ENCODE measurements at places on chromosomes 5 and 9.

DNA sequence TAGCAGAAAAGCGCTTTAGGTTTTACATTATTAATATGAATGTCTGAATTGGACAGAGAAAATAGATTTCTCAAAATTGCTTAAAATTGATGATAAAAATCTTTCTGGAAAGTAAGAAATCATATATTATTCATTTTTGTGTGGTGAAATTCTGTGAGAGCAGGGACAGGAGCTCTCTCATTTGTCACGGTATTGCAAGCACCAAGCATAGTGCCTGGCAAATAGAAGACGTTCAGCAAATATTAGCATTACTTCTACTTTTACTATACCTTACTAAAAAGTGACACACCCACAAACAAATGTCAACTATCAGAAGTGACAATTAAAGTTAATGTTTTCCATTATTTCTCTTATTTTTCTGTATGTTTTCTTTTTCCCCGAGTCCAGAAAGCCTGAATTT, 69.1 kb downstream of the XRCC4 start:
- no peak for DNase-seq

GRCh38 chr9:136619742-136620440, 42.8 kb upstream of the EGFL7 start:
- DNase-seq = no peak

DNA sequence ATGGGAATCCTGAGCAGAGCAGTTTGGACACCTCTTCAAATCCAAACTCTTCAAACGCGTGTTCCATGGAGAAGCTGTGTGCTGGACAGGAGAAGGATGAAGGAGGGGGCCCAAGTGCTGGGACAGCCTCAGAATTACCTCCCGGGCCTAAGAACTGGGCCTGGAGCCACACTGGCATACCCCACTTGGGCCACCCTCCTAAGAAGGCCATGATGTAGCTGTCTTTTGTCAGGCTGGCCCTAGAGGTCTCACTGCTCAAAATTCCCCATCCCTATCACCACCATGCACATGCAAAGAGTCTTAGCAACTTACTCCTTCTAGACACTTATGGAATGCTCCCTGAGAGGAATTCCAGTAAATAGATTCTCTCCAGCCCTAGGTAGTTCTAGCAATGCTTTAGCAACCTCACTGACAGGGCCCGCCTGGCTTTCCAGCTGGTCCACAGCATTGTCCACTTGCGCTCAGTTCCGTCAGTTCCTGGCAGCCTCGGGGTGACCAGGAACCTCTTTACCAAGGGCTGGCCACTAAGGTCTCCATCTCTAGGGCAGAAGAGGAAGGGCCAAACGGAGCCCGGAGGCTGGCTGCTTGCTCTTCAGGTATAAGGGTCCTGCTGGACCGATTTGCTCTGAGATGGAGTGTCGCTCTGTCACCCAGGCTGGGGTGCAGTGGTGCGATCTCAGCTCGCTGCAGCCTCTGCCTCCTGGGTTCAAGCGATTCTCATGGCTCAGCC, 75.3 kb downstream of the RGS3 start:
- DNase-seq = no peak

GRCh38 chr5:179731791-179732411, 721 bp upstream of the MAML1 start:
- no peak for DNase-seq

GRCh38 chr5:124889850-124890249, 143.4 kb upstream of the ZNF608 start:
- no peak for DNase-seq

GRCh38 chr5:139949710-139950109, 93.4 kb downstream of the NRG2 start:
- no peak for DNase-seq

DNA sequence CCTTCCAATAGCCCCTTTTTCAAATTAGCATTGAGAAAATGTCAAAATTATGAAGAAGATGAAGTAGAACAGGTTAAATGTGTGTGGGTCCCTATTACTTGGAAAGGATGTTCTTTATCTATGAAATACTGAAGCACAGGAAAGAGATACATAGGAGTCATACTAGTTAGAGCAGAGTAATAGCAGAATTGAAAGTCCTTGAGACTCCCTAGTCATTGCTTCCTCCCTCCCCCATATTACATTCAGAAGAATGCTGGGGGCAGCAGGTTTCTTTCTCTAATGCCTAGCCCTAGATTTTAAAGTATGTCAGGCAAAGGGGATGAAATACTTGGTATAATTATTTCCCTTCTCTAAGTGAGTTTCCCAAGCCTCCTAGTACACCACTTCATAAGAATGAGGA, 4.4 kb downstream of the ZCCHC9 start:
- DNase-seq = no peak

GRCh38 chr5:144196612-144197011, 25.9 kb downstream of the KCTD16 start:
- no peak for DNase-seq

GRCh38 chr9:127085186-127085585, 37.2 kb downstream of the ANGPTL2 start:
- DNase-seq = no peak

GRCh38 chr5:80142996-80143395, 107.8 kb downstream of the THBS4 start:
- no peak for DNase-seq

GRCh38 chr5:126531543-126532120, 63.4 kb downstream of the ALDH7A1 start:
- DNase-seq = no peak

DNA sequence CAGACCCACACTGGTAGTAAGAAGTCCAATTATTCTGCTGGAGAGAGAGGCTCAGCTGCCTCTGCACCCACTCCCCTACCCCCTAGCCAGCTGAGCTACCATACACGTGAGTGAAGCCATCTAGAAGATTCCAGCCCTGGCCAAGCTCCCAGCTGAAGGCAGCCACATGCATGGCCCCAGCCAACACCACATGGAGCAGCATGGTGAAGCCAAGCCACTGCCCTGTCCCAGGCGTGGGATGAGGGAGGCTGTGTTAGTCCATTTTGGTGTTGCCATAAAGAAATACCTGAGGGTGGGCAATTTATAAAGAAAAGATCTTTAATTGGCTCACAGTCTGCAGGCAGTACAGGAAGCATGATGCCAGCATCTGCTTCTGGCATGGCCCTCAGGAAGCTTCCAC, 20.0 kb upstream of the VDAC1 start:
- no peak for DNase-seq

DNA sequence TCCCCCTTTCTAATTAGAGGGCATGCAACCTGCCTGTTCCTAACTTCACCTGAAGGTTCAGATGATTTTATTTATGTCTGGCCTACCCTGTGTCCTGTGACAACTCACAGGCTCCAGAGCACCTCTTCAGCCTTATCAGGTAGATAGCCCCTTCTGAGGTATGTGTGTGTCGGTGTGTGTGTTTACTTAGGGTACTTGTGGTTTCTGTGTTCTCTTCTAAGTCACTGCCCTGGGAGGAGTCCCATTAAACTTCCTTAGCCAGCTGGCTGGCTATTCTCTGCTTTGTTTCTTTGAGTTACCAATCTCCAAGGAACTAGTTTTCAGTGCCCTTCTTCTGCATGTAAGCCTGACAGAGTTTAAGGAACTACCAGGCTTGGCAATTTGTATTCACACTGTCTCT, 74.9 kb downstream of the UNC13B start:
- no peak for DNase-seq

DNA sequence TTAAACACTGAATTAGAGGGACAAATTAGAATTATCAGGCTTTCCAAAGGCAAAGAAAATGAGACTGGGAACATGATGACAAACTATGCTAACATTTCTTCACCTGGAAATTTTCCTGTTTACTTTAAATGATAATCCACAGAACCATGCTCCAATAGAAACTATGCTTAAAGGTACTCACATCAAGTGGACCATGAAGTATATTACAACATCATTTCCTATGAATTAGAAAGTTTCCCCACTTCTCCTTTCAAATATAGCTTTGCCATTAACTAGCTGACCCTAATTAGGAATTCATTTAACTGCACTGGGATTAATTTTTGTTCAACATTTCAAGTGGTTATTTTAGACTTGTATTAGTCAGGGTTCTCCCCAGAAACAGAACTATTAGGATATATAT, 81.4 kb downstream of the DTWD2 start:
- no peak for DNase-seq

DNA sequence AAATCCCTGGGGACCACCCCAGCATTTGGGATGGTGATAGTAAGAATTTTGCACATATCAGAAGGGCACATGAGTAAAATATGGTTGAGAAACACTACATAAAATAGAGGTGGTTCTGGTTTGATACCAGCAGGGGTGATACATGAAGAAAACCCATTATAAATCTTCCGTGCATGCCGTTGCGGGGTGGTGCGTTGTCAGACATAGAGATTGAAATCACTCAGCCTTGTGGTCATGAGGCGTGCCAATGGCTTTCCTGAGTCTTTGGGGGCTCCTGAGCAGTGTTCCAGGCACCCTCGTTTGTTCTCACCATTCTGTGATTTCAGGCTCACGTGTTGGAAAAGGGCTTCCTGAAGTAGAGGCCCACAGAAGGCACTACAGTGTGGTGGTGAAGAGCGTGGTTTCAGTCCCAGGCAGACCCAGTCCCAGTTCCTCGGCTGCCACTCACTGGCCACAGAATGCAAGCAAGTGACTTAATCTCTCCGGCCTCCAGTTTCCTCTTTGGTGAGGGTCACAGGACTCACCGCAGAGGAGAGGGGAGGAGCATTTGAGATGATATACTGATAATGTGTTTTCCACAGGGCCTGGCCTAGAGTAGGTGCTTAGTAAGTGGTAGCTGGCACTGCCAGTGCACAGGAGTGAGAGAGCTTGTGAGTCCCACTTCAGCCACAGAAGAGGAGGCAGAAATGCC, 20.5 kb upstream of the GLRX start:
- no peak for DNase-seq

- DNase-seq = no peak
Measured at GRCh38 chr5:112584781-112585180, 152.9 kb upstream of the APC start.

DNA sequence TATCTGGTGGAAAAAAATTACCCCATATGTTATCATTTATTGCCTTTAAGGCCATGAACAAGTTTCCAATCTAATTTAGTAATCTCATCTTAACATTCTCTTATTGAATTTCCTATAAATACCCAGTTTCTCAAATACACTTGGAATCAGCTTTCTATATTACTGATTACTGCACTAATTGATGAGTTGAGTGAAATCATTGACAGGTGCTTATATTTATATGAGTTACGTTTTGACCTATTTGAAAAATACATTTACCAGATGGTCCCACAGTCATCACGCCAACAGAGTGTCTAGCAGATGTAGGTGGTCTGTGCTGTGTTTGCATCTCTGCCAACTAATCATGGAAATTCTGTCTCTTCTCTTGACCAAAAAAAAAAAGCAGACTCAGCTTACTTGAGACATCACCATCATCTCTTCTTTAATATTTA, 307.3 kb upstream of the NREP start:
- no peak for DNase-seq

DNA sequence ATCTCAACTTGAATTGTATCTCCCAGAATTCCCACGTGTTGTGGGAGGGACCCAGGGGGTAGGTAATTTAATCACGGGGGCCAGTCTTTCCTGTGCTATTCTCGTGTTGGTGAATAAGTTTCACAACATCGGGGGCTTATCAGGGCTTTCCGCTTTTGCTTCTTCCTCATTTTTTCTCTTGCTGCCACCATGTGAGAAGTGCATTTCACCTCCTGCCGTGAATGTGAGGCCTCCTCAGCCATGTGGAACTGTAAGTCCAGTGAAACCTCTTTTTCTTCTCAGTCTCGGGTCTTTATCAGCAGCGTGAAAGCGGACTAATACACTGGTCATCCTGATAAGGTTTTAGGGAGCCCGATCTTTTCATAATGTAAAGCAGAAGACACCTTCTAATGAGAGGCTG, 687.0 kb upstream of the FTMT start:
- DNase-seq = no peak

- DNase-seq = no peak
Measured at GRCh38 chr5:145826895-145827674, 8.1 kb downstream of the PRELID2 start.

DNA sequence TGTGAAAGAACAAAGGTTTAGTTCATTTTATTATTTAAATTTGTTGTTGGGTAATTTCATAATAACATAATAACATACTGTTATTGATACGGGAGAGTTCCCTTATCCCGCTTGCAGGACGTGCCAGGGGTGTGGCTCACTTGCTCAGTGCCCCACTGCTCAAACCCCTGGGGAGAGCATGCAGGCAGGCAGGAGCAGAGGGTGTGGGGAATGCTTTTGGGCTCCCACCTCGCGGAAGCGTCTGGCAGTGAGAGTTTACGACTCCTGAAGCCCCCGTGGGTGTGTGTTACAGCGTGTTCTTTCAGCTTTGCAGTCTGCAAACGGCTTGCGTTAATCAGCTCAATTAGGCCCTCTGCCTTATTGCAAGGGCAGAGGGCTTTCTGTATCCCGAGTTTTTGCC, 675.9 kb downstream of the SEMA5A start:
- no peak for DNase-seq

GRCh38 chr9:87285183-87285850, 212.3 kb upstream of the DAPK1 start:
- DNase-seq = no peak

GRCh38 chr9:109249615-109250014, 71.2 kb downstream of the EPB41L4B start:
- DNase-seq = no peak

DNA sequence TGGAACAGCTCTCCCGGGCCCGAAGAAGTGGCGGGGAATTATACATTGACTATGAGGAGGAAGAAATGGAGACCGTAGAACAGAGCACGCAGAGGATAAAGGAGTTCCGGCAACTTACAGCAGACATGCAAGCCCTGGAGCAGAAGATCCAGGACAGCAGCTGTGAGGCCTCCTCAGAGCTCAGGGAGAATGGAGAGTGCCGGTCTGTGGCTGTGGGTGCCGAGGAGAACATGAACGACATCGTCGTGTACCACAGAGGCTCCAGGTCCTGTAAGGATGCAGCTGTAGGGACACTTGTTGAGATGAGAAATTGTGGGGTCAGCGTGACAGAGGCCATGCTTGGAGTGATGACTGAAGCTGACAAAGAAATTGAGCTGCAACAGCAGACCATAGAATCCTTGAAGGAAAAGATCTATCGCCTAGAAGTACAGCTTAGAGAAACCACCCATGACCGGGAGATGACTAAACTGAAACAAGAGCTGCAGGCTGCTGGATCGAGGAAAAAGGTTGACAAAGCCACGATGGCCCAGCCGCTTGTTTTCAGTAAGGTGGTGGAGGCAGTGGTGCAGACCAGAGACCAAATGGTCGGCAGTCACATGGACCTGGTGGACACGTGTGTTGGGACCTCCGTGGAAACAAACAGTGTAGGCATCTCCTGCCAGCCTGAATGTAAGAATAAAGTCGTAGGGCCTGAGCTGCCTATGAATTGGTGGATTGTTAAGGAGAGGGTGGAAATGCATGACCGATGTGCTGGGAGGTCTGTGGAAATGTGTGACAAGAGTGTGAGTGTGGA, 129.5 kb upstream of the DMRT1 start:
- no peak for DNase-seq

- DNase-seq = no peak
Measured at GRCh38 chr5:67577424-67577823, 380.8 kb upstream of the CD180 start.

DNA sequence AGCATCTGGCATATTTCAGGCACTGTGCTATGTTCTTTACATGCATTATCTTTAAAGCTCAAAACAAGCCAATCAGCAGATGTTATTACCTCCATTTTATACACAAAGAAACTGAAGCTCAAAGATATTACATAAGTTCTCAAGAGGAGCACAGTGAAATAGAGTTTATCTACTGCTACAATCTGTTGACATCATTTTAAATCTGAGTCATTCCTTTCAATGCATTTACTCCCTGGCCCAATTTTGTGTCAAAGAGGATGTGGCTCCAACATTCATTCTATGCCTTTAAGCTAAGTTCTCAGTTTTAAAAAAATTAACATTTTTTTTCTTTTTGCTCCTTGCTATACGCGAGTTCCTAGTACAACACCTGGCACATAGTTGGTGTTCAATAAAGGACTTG, 486.3 kb upstream of the ZNF462 start:
- no peak for DNase-seq

Data from GM12892 (cell line).